Spinal cord (tissue), 10 donors: ENCODE measurements at places on chromosomes 6 and 20. TPM values are rescaled to one million over a fixed set of nuclear protein-coding genes. Genes with fewer than 3 reads are reported as not detected.

The NELFE gene
- 37.8 TPM for total RNA-seq

The PAX1 gene
- total RNA-seq = 0.20 TPM

The BRPF3 gene
- 15.2 TPM for total RNA-seq

The GSTA2 gene
- total RNA-seq = not detected

The LY6G5C gene
- total RNA-seq = 0.40 TPM

The KIF13A gene
- total RNA-seq = 47.8 TPM

The COL9A3 gene
- 151 TPM for total RNA-seq

The BACH2 gene
- total RNA-seq = 12.9 TPM

The NR2E1 gene
- total RNA-seq = 0.83 TPM

The SIRPB1 gene
- not detected for total RNA-seq

The CST4 gene
- not detected for total RNA-seq

The MRAP2 gene
- total RNA-seq = 5.4 TPM

The RAB44 gene
- total RNA-seq = 0.06 TPM

The DZANK1 gene
- total RNA-seq = 3.2 TPM

The OLIG3 gene
- 1.1 TPM for total RNA-seq

The ZNF334 gene
- total RNA-seq = 17.6 TPM

The C2 gene
- 8.4 TPM for total RNA-seq

The CRISP3 gene
- total RNA-seq = 5.4 TPM

The RNGTT gene
- total RNA-seq = 34.4 TPM

The HRH3 gene
- 0.66 TPM for total RNA-seq
